ENCODE measurements at places on chromosomes 7 and 10.

DNA sequence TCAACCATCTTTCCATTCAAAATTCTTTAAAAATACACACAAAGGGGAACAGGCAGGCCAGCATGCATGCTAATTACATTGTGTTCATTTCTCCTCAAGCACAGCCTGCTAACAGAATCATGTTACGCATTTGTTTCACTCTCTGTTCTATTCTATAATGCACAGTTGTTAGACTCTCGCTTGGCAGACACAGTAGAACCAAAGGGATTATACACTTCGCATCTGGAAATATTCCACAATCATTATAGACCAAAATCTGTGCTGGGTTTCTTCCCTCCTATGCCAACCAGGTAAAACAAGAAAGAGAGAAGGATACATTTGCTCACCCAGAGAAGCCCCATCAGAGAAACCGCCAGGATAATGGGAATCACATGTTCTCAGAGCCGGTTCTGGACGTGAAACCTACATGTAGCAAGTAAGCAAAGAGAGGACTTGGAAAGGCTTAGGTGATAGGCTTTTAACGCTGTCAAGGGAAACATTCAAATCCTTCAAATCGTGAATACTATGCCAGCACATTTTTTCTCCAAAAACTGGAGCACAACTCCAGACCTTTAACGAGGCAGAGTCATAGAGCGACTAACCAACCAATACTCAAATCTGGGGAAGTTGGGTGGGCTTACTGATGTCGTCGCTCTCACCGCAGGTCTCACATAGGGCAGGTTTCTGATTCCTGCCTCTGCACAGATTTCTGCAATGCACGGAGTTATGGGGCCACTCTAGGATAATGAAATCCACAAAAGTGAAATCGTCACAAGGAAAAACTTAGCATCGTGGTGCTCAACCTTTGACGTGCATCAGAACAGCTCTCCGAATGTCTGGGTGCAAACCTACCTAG is 380.5 kb upstream of the AUTS2 start:
- DNase-seq, result no peak

- no peak for DNase-seq
Observed at GRCh38 chr7:132430861-132431822, 145.1 kb downstream of the PLXNA4 start.

DNA sequence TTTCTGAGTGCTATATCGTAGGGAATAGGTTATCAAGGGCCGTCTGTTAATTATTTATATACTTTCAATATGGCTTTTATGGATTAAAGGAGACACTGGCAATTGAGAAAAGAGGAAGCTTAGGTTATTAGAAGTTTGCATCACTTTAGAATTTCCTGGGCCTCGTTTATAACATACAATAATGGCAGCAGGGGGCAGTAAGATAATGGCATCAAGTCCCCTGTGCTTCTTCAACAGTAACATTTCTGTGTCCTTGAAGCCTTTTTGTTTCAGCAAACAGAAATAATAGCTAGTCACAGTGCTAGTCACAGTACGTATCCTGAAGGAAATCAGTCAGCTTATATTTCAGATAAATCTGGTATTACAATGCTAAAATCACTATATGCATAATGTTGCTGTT is 41.9 kb downstream of the SPAM1 start:
- peak; percentile 40 for DNase-seq

- no peak for DNase-seq
Observed at GRCh38 chr7:156059369-156059768, 247.1 kb upstream of the SHH start.

DNA sequence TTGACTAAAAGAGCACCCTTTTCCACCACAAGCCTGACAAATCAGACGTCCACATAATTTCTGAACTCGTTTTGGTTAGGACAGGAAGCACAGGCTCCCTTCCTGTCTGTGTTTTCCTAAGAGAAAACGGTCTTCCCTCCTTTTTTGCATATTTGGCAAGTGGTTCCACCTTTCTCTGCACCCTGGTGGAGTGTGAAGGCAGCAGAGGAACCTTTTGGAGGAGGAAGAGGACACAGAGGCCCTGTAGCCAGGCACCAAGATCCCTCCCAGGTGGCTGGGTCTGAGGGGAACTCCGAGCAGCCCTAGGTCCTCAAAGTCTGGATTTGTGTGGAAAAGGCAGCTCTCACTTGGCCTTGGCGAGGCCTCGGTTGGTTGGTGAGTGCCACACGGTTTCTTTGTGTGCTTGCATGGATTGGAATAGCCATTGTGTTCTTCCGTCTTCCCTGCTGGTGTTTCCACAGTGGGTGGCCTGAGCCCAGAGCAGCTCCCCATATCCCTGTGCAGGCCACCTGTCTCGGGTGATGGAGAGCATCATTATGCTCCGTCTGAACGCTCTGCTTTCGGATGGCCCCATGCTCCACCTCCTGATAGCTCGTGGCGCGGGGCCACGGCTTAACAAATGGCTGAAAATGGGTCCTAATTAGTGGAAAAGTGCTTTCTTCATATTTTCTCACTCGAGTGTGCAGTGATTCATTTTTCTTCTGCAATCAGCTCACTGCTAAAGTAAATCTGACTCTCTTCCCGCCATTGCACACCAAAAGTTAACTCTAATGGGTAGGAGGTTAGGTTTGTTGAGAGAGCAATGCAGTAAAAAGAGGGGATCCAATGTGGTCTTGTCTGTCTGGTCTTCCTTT is 4.2 kb downstream of the IKZF1 start:
- DNase-seq, result no peak

- no peak for DNase-seq
Observed at GRCh38 chr7:118243695-118244094, 19.2 kb downstream of the ANKRD7 start.

DNA sequence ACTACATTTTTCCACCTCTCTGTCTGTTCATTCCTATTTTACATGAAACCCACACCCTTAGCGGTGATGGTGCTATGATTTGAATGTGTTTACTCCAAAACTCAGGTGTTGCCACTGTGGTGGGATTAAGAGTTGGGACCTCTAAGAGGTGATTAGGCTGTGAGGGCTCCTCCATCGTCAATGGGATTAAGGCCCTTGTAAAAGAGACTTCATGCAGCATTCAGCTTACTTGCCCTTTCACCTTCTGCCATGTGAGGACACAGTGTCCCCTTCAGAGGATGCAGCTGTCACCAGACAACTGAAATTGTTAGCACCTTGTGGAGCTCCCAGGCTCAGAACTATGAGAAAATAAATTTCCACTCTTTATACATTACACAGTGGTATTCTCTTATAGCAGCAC is 182.2 kb downstream of the NOC3L start:
- no peak for DNase-seq

GRCh38 chr10:63585041-63585440 is 63.8 kb downstream of the REEP3 start:
- DNase-seq, result no peak

- DNase-seq, result no peak
Observed at GRCh38 chr10:32964270-32964669, 6.2 kb upstream of the ITGB1 start.

- no peak for DNase-seq
Observed at GRCh38 chr10:124078714-124079113, 14.7 kb downstream of the CHST15 start.

DNA sequence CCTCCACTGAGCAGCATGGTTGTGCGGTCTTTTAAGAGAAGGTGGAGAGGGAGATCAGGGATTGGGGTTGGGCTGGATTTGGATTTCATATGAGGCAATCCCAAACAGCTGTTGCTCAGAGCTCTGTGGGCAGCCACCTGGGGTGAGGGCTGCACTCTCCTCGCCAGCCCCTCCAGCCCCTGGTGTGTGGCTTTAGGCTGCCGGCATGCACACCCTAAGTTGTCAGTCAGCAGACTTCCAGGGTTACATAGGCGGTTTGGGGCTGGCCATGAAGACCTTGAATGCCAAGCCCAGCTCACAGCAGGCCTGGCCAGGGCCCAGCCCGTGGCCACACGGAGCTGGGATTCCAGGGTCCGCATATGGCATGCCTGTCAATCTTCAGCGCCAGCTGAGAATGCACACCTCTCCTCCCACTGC is 54.8 kb downstream of the ZMIZ1 start:
- no peak for DNase-seq

- DNase-seq, result peak; percentile 94
Observed at GRCh38 chr10:132536877-132537683, 507 bp upstream of the INPP5A start.

GRCh38 chr7:33824911-33825459 is 80.4 kb upstream of the BMPER start:
- no peak for DNase-seq

- peak; percentile 17 for DNase-seq
Observed at GRCh38 chr10:47403446-47404318, 19.6 kb upstream of the ZNF488 start.

DNA sequence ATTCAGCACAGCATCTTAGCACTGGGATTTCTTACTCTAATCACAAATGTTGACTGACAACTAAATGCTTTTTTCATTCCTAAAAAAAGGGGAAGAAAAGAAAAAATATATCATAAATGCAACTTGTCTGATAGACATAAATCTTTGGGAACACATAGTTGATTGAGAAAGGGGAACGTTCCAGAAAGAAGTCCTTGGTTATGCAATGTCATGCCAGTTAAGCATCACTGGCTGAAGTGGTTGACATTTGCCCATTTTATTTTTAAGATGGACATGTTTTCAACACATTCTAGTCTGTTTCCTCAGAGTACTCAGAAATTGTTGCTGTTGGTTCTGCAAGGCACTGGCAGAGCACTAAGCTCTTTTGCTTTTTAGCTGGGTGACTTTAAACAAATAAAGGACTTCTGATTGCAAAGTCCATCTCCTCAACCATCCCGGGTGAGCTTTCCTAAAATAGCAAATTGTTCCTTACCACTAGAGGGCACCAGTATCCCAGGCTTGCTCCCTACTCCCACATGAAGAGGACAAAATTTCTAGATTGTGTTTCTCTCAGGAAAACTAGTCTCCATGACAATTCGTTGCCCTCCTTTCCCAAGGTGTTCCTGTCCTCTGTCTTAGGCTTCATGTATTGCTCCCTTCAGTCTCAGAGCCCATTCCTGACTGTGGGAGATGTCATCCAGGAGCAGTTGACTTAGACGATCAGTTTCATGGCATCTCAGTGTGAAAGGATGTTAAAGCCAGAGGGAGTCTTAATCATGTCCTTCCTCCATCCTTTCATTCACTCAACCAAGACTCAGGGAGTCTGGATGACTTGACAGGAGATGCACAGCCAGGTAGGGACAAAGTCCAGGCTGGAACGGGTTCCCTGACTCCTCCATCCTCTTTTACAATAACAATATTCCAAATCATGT is 23.9 kb downstream of the OPALIN start:
- peak; percentile 48 for DNase-seq

GRCh38 chr7:1645071-1645409 is 25.0 kb upstream of the ELFN1 start:
- peak; percentile 22 for DNase-seq

GRCh38 chr7:106329408-106329807 is 44.6 kb upstream of the NAMPT start:
- no peak for DNase-seq

GRCh38 chr10:67784474-67784873 is 53.5 kb downstream of the DNAJC12 start:
- no peak for DNase-seq

DNA sequence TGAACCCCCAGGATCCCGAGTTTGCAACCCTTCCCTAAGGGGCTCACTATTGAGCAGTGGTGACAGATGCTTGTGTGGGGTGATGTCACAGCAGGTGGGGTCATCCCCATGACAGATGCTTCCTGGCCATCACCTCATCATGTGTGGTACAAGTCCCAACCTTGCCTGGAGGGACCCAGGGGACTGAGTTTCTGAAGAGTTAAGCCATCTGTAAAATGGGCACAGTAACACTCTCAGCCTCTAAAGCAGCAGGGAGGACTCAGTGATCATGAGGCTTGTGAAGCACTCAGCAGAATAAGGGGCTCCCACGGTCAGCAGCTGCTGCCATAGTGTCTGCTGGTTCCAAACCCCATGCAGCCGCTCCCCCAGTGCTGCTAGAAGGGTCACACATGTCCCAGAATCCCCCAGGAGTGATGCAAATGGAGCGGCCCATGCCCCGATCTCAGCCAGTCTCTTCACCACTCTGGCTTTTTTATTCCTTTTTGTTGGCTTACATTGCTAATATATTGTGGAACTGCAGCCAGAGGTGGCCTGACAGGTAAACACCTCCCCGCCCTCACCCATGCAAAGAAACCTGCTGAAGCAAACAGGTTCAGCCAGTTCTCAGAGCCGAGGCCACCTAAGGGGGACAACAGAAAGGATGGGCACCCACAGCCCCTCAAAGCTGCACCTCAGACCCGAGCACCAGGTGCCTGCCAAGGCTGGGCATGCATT is 102.1 kb upstream of the PDGFA start:
- no peak for DNase-seq

GRCh38 chr7:133742709-133743538 is 384.2 kb upstream of the LRGUK start:
- DNase-seq, result peak; percentile 44

GRCh38 chr10:106216085-106216484 is 948.4 kb downstream of the SORCS1 start:
- DNase-seq, result no peak

GRCh38 chr10:84896909-84897308 is 568.5 kb downstream of the CCSER2 start:
- no peak for DNase-seq

DNA sequence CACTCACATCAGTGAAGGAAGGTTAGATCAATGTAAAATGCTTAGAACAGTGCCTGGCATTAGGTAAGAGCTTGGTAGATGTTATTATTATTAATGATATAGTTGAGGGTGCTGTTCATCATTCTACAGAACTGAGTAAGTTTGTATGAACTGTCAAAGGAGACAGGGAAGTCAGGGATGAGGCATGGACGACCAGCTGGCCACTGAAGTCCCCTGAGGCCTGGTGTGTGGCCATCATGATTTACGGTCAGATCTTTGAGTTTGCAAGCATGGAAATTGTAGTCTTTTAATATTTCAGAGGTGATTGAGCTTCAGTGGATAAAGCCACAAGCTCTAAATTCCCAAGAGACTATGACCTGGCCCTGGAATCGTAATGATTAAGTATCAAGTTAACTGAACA is 6.9 kb downstream of the ARMC3 start:
- DNase-seq, result no peak

DNA sequence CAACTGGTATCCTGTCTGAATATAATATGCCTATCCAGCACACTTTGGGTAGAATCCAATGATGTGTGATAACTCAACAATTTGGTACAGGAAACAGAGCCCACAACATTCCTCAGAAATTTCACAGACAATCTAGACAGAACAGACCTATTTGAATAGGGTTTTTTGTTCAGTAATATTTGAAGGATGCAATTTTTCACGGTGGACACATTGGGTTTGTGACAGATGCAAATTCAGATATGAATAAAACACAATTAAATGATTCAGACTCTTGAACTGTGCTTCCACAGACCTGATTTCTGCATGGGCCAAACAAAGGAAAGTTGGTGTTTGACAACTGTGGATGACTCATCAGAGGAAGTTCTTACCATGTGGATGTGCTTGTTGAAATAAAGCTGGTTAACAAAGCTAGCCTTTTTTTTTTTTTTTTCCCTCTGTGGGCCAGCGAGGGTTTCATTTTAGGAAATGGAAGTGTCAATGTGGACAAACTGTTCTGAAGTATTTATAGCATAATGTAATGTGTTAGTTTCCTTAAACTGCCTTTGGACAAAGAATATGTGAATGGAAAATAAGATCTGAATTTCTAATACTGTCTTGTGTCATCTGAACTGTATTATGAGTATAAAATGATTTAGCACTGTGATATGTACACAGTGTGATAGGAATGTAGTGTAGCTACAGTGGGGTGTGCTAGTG is 43.2 kb upstream of the FAM133B start:
- DNase-seq, result no peak

GRCh38 chr7:120405652-120406051 is 132.7 kb downstream of the KCND2 start:
- DNase-seq, result no peak

- no peak for DNase-seq
Observed at GRCh38 chr10:15436696-15437095, 65.6 kb upstream of the FAM171A1 start.

GRCh38 chr7:40447345-40447744 is 312.5 kb downstream of the SUGCT start:
- DNase-seq, result no peak
